ENCODE measurements at places on chromosomes 16 and 17.

DNA sequence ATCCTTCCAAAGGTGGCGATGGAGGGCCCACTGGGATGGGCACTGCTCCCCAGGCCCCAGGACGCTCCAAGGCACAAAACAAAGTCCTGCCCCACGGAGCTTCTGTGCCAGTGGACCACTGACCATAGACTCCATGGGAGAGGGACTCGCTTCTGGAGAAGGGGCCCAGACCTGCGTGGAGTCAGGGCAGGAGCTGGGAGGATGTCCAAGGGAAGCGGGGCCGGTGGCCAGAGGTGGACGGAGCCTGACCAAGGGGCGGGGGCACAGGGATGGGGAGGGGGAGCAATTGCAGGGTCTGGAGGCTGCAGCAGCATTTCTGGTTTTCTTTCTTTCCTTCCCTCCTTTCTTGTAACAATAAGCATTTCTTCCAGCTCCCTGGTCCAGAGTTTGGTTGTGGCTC is 14.1 kb downstream of the KCNJ12 start:
- no peak for DNase-seq

- DNase-seq, result no peak
These were observed 17.7 kb downstream of the PIMREG start for GRCh38 chr17:6461792-6462524.

GRCh38 chr16:86072328-86073102 is 173.6 kb downstream of the IRF8 start:
- peak; percentile 55 for DNase-seq

GRCh38 chr17:46264456-46265198 is 30.3 kb upstream of the LRRC37A start:
- DNase-seq, result no peak

GRCh38 chr16:84600343-84601229 is 17.3 kb downstream of the COTL1 start:
- no peak for DNase-seq

DNA sequence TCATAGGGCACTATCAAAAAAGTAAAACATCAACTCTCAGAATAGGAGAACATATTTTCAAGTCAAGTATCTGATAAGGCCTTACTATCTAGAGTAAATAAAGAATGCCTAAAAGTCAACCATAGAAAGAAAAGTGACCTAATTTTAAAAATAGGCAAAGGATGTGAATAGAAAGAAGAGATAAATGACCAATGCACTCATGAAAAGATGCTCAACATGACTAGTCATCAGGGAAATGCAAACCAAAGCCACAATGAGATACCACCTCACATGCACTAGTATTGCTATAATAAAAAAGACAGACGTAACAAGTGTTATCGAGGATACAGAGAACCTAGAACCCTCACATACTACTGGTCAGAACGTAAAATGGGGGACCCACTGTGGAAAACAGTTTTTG is 90.8 kb downstream of the DYNLRB2 start:
- no peak for DNase-seq

DNA sequence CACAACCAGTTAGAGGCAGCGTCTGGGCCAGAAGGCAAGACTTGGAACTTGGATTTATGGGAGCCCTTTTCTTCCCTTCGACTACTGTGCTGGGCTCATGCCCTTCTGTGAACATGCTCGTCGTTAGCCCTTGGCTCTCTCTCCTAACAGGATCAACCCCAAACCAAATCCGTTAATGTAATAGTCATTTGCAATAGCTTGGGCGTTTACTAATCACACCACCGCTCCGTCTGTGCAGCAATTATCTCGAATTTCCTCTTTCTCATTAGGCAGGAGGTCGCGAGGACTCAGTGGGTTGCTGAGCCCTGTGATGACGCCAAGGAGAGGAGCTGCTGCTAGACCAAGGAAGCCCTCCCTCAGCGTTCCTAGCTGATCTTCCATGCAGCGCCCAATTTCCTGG is 114.7 kb downstream of the ENGASE start:
- DNase-seq, result no peak

GRCh38 chr16:1197237-1197866 is 27.7 kb downstream of the TPSG1 start:
- no peak for DNase-seq

DNA sequence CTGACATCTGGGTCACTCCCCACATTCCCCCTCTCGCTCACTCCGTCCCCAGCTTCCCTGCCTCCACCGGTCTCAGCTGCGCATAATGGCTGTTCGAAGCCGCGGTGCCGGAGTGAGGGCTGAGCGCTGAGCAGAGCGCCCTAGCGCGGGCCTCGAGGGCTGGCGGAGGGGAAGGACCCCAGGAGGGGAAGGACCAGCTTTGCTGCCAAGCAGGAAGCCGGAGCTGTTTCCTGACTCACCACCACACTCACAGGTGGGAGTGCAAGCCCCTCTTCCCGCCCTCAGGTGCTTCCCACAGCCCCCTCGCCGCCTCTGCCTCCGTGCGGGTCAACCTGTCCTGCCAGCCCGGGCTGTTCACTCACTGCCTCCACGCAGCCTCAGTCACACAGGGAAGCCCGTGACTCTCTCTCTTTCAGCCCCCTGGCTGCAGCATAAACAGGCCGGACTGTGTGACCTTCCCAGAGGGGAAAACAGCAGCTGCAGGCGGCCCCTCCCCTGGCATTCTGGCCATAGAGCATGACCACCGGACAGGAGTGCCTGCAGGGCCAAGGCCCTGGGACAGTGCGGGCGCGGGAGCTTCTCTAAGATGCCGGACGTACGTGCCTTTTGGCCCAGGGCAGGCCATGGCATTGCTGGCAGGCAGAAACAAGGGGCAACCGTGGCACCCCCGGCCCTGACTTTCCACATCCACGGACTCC is 23.7 kb downstream of the SLC43A2 start:
- no peak for DNase-seq

DNA sequence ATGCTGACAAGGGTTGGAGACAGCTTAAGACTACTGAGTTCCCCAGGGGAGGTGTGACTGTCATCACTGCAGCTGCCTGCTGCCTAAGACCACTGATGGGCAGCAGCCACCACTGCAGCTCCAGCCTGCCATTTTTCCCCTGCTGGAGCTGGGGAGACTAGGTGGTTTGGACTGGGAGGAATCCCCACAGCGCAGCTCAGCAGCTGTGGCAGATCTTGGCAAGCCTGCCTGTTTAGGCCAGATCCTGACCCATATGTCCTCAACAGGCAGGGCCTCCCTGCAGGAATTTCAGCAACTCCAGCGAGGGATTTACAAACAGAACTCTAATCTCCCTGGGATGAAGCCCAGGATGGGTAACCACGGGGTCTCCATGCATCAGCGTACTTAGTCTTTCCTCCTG is 356.4 kb upstream of the TOM1L1 start:
- no peak for DNase-seq

GRCh38 chr16:66869424-66869823 is 10.9 kb upstream of the PDP2 start:
- no peak for DNase-seq

- DNase-seq, result no peak
These were observed 207.0 kb upstream of the COX10 start for GRCh38 chr17:13862346-13862745.

DNA sequence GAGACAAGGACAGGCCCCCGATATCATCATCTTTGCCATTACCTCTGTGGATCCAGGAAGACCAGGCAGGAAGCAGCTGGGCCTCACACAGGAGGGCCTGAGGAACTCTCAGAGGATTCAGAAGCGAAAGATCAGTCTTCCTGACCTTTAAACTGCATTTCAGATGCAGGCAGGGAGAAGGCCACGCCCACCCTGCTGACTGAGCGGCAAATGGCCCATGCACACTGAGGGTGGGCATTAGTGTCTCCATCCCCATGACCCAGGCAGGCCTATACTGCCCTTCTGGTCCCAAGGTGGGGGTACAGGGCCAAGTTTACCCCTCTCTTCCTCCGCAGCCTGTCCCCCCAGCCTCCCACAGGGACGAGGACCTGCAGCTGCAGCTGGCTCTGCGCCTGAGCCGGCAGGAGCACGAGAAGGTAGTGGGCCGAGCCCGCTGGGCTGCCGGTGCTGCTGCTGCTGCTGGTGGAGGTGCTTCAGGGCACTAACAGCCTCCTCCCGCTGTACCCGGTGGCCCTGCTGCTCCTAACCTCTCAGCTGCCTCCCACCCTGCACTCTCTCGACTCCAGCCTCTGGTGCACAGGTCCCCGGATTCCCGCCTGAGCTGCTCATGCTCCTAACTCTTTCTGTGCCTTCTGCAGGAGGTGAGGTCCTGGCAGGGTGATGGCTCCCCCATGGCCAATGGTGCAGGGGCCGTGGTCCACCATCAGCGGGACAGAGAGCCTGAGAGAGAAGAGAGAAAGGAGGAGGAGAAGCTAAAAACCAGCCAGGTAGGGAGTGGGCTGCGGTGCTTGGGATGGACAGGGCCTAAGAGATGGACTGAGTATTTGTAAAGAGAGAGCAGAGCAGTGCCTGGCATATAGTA is 6.2 kb downstream of the EPN3 start:
- DNase-seq, result no peak

- DNase-seq, result no peak
These were observed 28.1 kb downstream of the GRIN2C start for GRCh38 chr17:74831444-74832146.

DNA sequence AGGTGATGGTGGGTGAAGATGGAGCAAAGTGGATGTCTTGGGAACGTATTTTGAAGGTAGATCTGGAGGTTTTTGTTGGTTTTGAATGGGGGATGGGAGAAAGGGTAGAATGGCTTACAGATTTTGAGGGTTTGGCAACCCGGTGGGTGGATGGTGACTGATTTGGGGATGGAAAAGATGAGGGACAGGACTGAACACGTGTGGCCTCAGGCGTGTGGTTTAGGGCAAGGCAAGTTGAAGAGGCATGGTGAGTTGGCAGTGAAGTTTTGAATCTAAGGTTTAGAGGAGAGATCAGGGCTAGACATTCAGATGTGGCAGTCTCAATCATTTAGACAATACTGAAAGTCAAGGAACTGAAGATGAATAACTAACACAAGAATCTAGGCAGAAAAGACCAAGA is 5.0 kb upstream of the DCTPP1 start:
- no peak for DNase-seq

DNA sequence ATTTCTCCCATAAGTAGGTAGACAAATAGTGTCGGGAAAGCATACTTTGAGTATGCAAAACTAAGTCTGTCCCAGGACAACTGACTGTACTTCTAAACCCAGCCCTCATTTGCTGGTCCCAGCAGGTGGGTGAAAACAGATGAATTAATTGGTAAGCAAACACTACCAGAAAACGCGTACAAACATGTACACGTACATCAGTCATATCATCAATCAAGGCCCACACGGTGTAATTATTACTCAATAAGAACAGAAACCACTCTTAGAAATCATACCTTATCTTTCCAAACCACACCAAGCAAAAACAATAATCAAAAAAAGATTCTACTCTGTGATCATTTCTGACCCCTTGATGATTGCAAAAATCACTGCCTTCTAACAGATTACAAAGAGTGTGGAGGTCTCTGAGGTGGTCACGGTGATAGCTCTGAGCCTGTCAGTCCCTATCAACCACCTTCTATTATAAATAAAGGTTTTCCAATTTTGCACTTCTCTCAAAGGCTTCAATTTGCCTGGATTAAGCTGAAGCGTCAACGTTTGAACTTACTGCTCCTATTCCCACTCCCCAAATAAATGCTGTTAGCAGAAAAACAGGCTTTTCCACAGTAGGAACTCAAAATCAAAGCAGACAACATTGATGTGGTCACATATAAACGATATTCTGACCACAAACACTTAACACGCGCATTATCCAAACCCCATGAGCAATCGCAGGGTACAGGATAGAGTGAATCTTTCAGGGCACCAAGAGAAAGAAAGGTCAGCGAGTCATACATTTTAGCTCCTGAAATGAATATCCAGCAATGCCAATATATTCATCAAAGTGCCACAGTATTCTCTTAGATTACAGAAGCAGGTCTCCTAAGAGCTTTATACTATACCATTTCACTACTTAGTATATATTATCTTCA is 211.9 kb downstream of the STX8 start:
- DNase-seq, result no peak

DNA sequence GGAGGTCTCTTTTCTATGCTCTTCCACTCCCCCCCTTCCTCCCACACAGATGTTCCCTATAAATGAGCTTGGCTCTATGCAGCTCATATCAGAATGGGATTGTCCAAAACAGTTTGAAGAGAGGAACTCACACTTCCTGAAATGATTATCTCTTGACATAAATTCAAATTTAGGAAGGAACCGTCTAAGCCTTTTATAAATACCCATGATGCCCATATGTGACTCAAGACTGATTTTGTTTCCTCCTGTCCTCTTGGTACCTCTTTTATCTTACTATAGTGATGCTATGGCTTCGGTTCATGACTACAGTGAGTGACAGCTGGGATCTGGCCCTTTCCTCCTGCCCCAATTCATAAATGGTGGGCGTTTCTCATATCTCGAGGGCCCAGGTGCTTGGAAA is 16.6 kb upstream of the TERF2 start:
- no peak for DNase-seq

- DNase-seq, result no peak
These were observed 20.5 kb downstream of the MYLK3 start for GRCh38 chr16:46727630-46728029.

- DNase-seq, result no peak
These were observed 13.7 kb downstream of the DYNLL2 start for GRCh38 chr17:58096892-58097291.

- no peak for DNase-seq
These were observed 25.4 kb upstream of the ARHGAP17 start for GRCh38 chr16:25040543-25040942.

GRCh38 chr16:66574081-66574480 is 5.2 kb upstream of the CMTM2 start:
- DNase-seq, result no peak

- no peak for DNase-seq
These were observed 71.6 kb downstream of the CDK5R1 start for GRCh38 chr17:32558326-32558955.

GRCh38 chr16:29858149-29858849 is 4.7 kb downstream of the CDIPT start:
- DNase-seq, result no peak

DNA sequence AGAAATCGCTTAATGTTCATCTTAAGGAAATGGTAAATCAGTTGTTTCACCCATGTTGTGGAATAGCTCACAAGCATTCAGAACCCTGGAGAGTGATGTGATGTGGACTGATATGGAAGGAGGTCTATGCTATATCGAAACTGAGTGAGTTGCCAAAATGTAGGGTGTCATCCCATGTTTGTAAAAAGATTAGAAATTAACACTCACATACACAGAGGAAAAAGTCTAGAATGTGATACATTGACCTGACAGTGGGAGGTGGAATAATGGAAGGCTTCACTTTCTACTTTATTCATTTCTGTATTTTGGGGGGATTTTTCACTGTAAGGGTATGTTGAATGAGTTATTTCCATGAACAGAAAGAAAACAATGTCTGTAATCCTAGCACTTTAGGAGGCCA is 4.7 kb upstream of the PRM1 start:
- DNase-seq, result no peak

GRCh38 chr16:15811481-15812400 is 45.1 kb downstream of the MYH11 start:
- DNase-seq, result no peak

- no peak for DNase-seq
These were observed 72.4 kb downstream of the RPH3AL start for GRCh38 chr17:280216-280615.

DNA sequence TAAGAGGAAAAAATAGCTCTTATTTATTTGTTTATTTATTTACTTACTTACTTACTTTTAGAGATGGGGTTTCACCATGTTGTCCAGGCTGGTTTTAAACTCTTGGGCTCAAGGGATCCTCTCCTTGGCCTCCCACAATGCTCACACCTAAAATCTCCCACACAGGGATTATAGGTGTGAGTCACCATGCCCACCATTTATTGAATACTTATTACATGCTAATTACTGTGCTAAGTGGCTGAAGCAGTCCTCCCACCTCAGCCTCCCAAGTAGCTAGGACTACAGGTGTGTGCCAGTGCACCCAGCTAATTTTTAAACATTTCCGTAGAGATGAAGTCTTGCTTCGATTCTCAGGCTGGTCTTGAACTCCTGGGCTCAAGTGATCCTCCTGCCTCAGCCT is 11.0 kb upstream of the ITGB3 start:
- DNase-seq, result no peak
